ENCODE measurements at places on chromosomes 7 and 10.

DNA sequence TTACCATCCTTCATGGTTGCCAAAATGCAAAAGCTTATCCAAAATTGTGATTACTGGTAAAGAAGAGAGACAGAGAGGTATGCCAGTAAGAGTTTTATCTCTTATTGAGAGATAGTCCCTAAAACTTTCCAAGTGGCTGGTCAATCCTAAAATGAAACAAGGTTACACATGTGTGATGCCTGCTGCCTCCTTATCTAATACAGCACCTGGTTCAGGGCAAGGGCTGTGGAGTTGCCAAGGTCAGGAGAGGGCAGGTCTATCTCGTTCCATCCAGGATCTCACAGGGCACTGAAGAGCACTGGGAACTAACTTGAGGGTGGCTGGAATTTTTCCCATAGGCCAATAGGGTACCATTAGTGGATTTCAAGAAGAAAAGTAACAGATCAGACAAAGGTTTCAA lies 18.3 kb downstream of the VOPP1 start:
- no peak for DNase-seq

DNA sequence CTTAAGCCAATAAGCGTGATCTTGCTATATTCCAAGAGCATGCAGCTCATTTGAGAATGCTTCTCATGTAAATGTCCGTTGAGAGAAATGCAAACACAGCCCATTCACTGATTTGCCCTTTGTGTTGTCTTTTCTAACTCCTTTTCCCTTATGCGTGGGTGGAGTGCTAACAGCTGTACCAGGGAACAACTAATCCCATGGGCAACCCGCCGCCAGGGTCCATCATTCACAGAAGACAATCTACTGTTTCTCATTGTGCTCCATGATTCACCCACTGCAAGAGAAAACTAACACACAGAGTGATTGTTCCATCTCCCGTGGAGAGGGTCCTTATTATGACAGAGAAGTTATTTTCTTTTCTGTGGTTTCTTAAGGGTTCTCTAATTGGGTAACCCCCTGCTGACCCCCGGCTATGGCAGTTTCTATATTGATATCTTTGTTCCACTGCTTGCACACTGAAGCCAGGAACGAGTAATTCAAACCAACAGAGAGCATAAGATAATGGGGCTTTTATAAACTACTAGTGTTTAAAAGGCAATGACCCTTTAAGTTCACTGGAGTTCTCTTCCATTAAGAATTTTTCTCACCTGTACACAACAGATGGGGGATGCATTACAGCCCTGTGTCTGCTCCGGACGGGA lies 298.7 kb downstream of the BAMBI start:
- DNase-seq: no peak

DNA sequence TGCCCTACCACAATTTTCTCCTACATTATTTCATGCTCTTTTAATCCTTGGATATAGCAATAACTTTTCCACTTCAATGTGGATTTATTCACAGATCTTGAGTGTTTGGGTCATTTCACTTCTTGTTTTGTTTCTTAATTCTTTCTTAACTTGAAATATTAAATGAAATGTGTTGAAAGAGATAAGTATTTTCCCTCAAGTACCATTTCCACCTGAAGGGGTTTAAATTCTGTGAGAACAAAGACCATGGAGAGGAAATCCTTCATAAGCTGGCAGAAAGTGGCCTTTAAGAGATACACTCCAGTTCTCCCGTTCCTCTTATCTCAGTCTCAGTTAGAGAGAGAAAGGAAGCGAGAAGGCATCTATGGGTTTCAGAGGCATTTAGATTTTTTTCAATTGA lies 14.1 kb upstream of the DLD start:
- DNase-seq: no peak

DNA sequence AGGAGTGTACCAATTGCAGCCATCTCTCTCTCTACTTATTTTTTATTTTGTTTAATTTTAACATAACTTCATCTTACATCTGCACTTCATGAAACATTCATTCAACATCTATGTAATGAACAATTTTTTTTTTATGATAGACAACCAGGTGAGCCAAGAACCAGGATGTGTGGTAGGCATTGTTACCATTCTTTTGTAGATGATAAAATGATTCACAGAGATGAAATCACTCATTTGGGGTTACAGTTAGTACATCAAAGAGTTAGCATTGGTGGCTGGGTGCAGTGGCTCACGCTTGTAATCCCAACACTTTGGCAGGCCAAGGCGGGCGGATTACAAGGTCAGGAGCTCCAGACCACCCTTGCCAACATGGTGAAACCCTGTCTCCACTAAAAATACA lies 127.8 kb downstream of the HDAC9 start:
- DNase-seq: no peak

GRCh38 chr7:142506601-142507000 lies 242.7 kb upstream of the PRSS1 start:
- no peak for DNase-seq

DNA sequence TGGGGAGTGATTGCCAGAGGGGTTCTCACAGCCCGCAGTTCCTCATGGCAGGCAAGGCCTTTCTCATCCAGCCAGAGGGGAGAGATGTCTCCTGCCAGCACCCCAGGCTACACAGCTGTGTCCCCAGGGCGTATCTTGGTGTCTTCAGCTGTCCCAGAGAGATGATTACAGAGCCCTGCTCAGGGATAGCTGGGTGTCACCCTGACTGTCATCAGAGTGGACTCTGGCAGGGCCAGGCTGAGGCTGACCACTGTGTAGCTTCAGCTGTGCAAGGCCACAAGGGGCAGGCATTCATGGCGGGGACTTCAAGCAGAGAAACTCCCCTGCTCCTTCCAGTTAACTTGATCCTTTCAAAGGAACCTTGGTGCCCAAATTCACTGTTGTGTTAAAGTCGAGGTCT lies 124.2 kb downstream of the RGS10 start:
- DNase-seq: no peak

DNA sequence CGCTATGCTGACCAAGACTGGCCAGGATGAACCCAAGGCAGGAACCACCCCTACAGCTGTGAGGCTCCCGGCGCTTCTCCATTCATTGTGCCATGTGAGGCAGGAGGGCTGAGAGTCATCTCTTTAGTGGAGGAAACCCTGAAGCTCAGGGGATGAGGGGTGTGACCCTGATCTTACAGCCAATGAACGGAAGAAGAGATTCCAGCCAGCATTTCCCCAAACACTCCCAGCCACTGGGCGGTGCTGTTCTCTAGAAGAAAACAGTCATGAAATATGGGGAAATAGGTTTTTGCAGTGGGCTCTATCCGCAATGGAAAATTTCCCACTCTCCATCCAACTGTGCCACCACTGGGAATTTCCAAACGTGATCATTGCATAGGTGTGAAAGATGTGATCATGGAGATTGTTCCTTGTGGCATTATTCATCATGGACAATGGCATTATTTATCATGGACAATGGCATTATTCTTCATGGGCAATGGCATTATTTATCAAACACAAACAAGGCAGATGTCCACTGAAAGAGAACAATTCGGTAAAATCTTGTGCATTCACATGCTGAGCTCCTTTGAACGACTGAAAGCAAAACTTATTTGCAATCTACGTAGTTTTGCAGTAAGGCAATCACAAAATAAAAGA lies 14.0 kb upstream of the SLC18A2 start:
- DNase-seq: no peak

- DNase-seq: no peak
These were observed 134.4 kb downstream of the DLG5 start for GRCh38 chr10:77792155-77792554.

- DNase-seq: no peak
These were observed 243.6 kb downstream of the TWIST1 start for GRCh38 chr7:18873734-18874336.

DNA sequence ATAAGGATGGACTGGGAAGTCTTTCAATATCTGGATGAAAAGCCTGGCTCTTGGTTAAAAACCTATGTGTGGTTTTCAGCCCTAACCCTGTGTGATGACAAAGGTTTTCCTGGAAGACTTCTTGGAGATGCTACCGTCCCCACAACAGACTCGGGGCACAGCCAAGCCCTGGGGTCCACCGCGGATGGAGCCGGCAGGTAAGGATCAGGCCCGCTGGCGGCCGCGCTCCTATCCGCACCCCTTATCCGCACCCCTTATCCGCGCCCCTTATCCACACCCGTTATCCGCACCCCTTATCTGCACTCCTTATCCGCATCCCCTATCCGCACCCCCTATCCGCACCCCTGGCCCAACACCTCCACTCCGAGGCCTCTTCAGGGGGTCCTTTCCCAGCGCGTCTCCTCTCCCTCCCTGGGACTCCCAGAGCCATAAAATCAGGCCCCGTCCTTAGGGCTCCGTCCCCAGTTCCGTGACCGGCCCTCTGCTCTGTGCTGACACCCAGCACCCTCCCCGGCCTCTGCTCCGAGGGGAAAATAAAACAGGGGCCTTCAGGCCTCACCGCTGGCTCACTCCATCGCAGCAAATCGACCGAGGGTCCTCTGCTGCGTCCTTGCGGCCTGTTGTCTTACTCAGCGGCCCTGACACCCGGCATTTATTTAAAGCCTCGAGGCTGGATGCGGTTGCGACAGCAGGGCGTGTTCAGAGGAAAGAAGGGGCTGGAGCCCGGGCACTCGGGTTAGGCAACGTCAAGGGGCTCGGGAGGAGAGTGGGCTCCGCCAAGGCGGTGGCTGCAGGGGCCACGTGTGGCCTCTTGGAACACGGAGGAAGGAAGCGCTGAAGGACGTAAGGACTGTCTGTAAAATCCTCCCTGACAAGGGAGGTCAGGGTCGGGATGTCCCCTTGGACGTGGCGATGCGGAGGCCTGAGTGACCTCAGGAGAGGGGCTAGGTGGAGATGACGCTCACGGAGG lies 215.1 kb upstream of the ADARB2 start:
- no peak for DNase-seq

GRCh38 chr7:40966693-40967092 lies 736.2 kb downstream of the INHBA start:
- DNase-seq: no peak

GRCh38 chr10:94137747-94138146 lies 144.0 kb downstream of the PLCE1 start:
- no peak for DNase-seq

- DNase-seq: no peak
These were observed 70.2 kb downstream of the EVX1 start for GRCh38 chr7:27312820-27313219.

DNA sequence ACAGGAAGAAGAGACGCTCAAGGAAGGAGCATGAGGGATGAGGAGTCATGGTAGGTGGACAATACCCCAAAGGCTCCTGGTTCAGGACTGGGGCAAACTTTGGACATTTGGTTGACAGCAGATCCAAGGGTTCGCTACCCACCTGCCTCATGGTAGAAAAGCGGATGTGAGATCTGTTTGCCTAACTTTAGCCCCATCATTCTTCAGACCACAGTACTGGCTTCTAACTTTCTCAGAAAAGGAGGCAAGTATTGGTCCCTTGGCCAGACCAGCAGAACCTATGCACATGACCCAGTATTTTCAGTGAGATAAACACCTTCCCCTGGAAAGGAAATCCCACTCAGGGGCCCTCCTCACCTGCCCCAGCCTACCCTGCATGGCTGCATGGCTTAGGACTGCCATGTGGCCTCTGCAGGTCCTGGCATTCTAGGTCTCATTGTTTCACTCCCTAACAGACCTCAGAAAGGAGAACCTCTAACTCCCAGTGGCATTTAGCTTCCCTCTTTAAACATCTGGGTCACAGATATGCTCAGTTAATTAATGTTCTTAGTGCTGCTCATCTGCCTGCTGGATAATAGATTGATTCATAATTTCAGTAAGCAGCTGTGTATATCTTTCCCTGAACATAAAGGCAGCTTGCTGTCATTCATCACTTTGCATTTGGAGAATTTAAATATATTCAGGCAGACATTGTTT lies 574.1 kb downstream of the GALNT17 start:
- DNase-seq: no peak

DNA sequence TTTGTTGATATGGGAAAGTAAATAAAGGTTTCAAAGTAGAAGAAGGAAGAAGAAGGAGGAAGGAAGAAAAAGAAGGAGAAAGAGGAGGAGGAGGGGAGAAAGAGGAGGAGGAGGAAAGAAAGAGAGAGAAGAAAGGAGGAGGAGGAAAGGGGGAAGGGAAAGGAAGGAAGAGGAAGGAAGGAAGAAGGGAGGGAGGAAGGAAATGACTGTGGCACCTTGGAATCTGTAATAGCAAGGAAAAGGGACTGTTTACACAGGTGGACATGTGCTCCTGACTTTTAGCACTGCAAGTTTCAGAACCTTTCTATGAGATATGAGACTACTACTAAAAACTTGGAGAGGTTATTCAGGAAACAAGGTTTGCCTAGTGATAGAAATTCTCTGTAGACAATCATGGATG lies 153.2 kb downstream of the BTAF1 start:
- no peak for DNase-seq

DNA sequence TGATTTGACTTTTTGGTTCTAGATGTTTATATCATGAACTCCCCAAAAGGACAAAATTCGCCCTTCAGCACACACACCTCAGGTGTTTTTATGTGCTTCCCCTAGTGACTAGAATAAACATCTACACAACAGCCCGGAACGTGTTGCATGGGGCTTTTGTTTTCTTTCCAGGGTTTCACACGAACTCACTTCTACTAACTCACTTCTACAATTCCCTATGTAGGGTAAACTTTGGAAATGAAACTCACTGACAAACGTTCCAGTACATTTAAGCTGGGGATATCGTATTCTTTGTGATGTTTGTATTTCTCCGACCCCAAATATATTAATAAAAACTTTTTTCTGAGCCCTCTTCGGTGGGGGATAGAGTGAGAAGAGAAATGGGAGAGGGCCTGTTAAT lies 1.4 kb downstream of the TRA2A start:
- peak; percentile 17 for DNase-seq

DNA sequence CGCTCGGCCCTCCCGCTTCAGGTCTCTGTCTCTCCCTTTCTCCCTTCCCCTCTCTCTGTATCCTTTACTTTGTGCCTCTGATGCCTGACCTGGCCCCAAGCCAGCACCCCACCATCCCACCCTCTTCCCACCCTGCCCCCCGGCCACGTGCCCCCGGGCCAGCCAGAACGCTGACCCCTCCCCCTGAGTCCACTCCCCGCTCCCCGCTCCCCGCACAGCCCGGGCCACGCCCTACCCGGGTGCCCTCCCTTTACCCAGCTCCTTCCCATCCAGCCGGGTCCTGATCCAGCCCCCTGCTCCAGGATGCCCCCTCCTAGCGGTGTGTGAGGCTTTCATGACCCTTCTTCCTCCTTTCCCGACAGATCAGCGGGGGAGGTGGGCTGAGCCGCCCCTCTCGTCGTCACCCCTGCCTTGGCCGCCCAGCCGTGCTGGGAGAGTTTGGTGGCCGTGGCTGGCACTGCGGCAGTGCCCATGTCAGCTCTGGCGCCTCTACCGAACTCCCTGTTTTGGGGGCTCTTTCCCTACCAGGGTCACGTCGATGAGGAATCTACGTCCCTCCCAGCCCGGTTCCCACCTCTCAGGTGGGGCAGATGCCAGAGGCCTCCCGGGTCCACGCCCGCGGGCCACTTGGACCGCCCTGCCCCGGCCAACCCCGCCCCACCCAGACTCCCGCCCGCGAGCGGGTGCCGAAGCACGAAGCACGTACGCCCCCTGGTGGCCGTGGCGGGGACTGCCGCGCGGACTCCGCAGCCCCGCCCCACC lies 127.4 kb downstream of the UBE2H start:
- DNase-seq: peak; percentile 91

Measured in activated CD4-positive, alpha-beta T cell treated with anti-CD3 and anti-CD28 coated beads, Interleukin-2, amount 50 U/mL, for 1 hour (primary cell).